ENCODE measurements at places on chromosomes 2 and 18. TPM values are rescaled to one million over a fixed set of nuclear protein-coding genes. Genes with fewer than 3 reads are reported as not detected.

DNA sequence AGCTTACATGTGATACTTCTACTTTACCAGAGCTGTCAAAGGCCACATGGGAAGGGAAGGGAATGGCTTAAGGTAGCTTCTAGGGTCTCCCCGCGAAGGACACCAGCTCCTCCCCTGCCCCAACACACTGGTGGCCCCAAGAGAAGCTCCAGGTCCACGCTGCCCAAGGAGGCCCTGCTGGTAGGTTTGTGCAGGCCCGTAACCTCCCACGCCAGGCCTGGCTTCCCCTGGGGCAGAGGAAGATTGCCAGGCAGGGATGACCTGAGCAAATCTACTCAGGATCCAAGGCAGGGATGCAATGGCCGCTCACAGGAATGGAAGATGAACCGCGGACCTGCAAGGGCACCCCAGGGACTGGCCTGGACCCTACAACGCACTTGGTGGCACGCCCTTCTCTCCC lies 205.1 kb downstream of the MGAT5 start:
- no peak for DNase-seq
- no peaks in the 10 kb centered on the region for H3K4me1 ChIP-seq
- H3K27ac ChIP-seq: no peak overlapping the region
- H3K27me3 ChIP-seq: no peaks in the 10 kb centered on the region
- no peaks in the 10 kb centered on the region for H3K36me3 ChIP-seq

GRCh38 chr2:133600266-133600928 lies 32.1 kb upstream of the NCKAP5 start:
- no peaks in the 10 kb centered on the region for H3K27me3 ChIP-seq
- H3K4me1 ChIP-seq: peaks cover 7% of the 10 kb centered on the region
- H3K27ac ChIP-seq: no peak overlapping the region

DNA sequence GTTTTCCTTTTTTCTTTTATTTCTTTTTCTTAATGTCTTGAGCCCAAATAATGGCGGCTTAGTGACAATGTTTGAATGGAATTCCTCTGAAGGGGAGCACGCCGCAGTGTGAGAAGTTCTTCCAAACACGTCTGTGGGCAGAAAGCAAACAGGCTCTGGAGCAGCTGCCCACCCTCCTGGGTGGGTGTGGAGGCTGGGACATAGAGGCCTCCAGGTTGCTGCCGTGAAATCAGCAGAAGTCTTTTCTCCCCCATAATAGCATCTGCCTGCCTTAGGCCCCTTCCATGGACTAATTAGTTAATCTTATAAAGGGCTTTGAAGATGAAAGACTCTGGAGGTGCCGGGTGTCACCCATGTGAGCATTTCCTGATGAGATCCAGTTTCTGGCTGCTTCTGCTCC lies 213.9 kb downstream of the SH3RF3 start:
- H3K36me3 ChIP-seq: no peaks in the 10 kb centered on the region
- no peak for DNase-seq
- H3K27ac ChIP-seq: no peak overlapping the region
- H3K4me1 ChIP-seq: peaks cover 7% of the 10 kb centered on the region
- H3K27me3 ChIP-seq: no peaks in the 10 kb centered on the region

DNA sequence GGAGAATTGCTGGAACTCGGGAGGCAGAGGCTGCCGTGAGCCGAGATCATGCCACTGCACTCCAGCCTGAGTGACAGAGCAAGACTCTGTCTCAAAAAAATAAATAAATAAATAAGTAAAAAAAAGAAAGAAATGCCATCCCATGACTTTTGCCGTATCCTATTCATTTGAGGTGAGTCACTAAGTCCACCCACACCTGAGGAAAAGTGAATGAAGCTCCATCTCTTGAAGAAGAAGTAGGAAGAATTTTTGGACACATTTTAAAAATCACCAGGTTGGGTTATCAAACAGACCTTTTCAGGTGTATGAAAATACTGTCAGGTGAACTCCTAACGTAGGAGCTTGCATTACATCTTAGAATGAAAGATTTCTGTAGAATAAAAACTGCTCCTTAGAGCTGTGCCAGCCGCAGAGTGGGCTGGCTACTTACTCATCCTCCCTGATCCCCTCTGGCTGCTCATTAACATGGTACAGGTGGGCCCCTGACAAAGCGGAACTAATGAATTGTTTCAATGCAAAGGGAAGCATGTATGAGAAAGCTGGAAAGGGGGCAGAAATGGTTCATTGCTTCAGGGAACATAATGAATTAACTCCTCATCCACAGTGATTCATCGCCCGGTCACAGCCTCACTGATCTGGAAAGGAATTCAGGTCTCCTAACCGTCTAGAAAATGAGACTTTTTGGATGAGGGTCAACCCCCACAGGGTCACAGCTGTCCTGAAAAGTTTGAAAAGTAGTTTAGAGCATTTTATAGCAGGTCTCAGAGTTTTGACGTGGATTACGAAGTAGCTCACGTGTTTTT lies 191.4 kb downstream of the SPP2 start:
- no peaks in the 10 kb centered on the region for H3K4me1 ChIP-seq
- no peak overlapping the region for H3K27ac ChIP-seq
- H3K36me3 ChIP-seq: no peaks in the 10 kb centered on the region

GRCh38 chr18:8657873-8658470 lies 47.4 kb upstream of the MTCL1 start:
- no peak overlapping the region for H3K27ac ChIP-seq
- H3K36me3 ChIP-seq: no peaks in the 10 kb centered on the region
- no peaks in the 10 kb centered on the region for H3K4me1 ChIP-seq
- H3K27me3 ChIP-seq: peaks cover 10% of the 10 kb centered on the region
- no peak overlapping the region for H3K4me3 ChIP-seq
- DNase-seq: no peak

DNA sequence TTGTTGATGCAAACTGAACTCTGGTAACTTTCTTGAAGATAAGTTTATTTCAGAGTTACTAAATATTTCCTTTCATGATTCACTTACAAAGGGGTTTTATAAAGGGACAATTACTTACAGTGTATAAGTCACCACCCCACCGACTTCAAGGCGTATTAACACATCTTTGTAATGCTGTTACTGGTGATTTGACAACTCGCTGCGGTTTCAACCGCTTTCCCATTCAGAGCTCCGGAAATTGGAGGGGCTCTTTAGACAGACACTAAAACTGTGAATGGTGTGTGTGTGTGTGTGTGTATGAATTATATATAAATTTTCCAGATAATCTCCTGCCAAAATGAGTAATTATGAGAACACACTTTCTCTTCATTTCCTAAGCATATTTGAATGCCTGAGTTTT lies 4.9 kb downstream of the TM4SF20 start:
- peaks cover 79% of the 10 kb centered on the region for H3K4me1 ChIP-seq
- no peaks in the 10 kb centered on the region for H3K27me3 ChIP-seq
- DNase-seq: peak; percentile 97
- H3K36me3 ChIP-seq: no peaks in the 10 kb centered on the region
- peak overlapping the region; percentile 14 for H3K4me3 ChIP-seq

DNA sequence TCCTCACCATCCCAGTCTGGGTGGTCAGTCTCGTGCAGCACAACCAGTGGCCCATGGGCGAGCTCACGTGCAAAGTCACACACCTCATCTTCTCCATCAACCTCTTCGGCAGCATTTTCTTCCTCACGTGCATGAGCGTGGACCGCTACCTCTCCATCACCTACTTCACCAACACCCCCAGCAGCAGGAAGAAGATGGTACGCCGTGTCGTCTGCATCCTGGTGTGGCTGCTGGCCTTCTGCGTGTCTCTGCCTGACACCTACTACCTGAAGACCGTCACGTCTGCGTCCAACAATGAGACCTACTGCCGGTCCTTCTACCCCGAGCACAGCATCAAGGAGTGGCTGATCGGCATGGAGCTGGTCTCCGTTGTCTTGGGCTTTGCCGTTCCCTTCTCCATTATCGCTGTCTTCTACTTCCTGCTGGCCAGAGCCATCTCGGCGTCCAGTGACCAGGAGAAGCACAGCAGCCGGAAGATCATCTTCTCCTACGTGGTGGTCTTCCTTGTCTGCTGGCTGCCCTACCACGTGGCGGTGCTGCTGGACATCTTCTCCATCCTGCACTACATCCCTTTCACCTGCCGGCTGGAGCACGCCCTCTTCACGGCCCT lies 11.2 kb downstream of the ACKR3 start:
- no peak overlapping the region for H3K27ac ChIP-seq
- no peaks in the 10 kb centered on the region for H3K36me3 ChIP-seq
- no peaks in the 10 kb centered on the region for H3K27me3 ChIP-seq
- H3K4me1 ChIP-seq: peaks cover 8% of the 10 kb centered on the region

GRCh38 chr2:217942731-217943335 lies 60.0 kb downstream of the TNS1 start:
- H3K4me1 ChIP-seq: peaks cover 18% of the 10 kb centered on the region
- H3K36me3 ChIP-seq: no peaks in the 10 kb centered on the region
- H3K4me3 ChIP-seq: no peak overlapping the region
- no peak for DNase-seq
- no peak overlapping the region for H3K27ac ChIP-seq

DNA sequence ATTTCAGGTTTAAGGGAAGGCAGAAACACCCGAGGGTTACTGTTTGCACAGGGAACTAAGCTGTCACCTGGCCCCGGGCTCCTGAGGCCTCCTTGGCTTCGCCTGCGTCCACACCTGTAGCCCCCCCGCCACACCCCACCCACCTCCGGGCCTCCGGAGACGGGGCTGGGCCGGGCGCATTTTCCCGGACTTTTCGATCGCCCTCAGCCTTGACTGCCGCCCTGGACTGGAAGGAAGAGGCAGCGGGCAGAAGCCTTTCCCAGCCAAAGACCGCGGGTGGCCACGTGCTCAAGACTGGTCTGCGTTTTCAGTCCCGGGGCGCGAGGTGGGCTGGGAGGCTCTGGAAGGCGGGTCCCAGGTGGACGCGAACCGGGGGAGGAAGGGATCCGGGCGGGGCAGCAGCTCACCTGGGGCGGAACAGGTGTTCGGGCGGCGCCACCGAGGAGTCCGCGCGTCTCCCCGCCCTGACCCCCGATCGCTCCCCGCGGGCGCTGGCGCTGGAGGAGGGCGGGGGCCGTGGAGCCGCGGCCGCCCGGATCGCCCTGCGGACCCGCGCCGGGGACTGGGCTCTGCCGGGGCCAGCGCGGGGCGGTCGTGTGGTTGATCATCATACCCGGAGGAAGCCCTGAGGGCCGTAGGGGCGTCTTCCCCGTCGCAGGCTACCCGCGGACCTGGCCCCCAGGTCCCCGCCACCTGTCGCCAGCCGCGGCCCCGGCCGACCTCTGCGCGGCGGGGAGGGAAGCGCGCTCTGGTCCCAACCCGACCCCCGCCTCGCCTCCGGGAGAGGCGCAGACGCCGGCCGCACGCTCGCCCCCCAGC lies 3.2 kb downstream of the ID2 start:
- H3K4me3 ChIP-seq: peak overlapping the region; percentile 87
- H3K27ac ChIP-seq: peak overlapping the region; percentile 89
- peaks cover 16% of the 10 kb centered on the region for H3K36me3 ChIP-seq
- peaks cover 19% of the 10 kb centered on the region for H3K4me1 ChIP-seq

DNA sequence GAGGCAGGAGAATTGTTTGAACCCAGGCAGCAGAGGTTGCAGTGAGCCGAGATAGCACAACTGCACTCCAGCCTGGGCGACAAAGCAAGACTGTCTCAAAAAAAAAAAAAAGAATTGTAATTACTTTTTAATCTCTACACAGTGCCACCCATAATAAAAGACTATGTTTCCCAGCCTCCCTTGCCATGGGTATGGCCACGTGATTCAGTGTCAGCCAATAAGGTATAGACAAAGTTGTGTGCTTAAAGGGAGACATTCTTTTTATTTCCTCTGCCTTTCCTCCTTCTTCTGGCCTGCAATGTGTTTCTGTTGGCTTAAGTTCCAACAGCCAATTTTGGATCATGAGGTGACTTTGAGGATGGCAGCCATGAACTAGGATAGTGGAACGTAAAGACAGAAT lies 406.9 kb downstream of the LNPK start:
- H3K4me3 ChIP-seq: no peak overlapping the region
- peaks cover 8% of the 10 kb centered on the region for H3K4me1 ChIP-seq
- DNase-seq: no peak
- no peak overlapping the region for H3K27ac ChIP-seq
- no peaks in the 10 kb centered on the region for H3K36me3 ChIP-seq

DNA sequence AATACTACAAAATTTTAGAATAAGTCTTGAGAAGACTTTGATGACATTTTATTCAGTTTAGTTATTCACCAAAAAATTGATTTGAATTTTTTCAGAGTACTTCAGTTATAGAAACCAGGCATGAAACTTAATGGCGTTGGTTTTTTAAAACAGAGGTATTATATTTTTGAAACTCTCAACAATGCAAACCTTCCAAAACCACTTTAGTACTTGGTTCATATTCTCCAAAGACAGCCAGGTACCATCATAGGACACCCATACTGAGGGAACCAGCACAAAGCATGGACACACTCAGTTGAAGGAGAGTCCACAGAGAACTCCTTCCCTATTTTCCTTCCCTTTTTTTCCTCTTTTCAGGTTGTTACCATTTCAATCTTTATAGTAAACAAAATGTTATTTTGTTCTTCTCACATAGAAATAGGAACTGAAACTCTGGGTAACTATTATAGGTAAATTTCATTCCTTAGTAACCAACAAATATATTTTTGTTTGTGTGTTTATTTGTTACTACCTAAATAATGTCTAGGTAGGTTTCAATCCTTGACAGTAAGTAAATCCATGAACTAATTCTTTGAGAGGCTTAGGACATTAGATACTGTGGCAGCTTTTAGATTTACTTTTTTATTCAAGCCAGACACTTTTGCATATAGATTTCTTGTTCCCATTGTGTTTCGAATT lies 95.8 kb downstream of the TMEFF2 start:
- no peak overlapping the region for H3K4me3 ChIP-seq
- H3K36me3 ChIP-seq: no peaks in the 10 kb centered on the region
- no peak overlapping the region for H3K27ac ChIP-seq
- no peak for DNase-seq
- no peaks in the 10 kb centered on the region for H3K27me3 ChIP-seq

DNA sequence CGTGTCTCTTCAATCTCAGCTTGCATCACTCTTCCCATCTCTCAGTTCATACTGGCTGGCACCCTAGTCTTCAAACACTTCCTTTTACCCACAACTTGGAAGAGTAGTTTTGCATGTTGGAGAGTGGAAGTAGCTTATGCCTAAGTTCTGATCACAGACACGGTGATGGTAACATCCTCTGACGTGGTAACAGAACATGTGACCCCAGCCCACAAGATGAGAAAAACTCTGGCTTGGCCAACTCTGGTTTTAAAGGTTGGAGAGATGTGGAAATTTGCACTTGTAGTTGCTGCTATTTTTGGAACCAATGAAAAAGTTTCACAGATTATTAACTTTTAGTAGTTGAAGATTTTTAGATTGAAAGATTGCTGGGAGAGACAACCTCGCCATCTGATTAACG lies 155.4 kb upstream of the SLC35G4 start:
- no peaks in the 10 kb centered on the region for H3K36me3 ChIP-seq
- DNase-seq: no peak
- H3K4me1 ChIP-seq: no peaks in the 10 kb centered on the region
- H3K27ac ChIP-seq: no peak overlapping the region
- no peaks in the 10 kb centered on the region for H3K27me3 ChIP-seq

Gene MC2R
- total RNA-seq: not detected

Gene SLC4A1AP
- total RNA-seq: 29.7 TPM

Gene ARHGAP28
- not detected for total RNA-seq

Gene MALT1
- 23.0 TPM for total RNA-seq

Gene CXCR1
- not detected for total RNA-seq
